NCI-H446 treated with DMSO at 0.1 percent for 48 hours (cell line): ENCODE measurements at places on chromosomes 5 and 9.

DNA sequence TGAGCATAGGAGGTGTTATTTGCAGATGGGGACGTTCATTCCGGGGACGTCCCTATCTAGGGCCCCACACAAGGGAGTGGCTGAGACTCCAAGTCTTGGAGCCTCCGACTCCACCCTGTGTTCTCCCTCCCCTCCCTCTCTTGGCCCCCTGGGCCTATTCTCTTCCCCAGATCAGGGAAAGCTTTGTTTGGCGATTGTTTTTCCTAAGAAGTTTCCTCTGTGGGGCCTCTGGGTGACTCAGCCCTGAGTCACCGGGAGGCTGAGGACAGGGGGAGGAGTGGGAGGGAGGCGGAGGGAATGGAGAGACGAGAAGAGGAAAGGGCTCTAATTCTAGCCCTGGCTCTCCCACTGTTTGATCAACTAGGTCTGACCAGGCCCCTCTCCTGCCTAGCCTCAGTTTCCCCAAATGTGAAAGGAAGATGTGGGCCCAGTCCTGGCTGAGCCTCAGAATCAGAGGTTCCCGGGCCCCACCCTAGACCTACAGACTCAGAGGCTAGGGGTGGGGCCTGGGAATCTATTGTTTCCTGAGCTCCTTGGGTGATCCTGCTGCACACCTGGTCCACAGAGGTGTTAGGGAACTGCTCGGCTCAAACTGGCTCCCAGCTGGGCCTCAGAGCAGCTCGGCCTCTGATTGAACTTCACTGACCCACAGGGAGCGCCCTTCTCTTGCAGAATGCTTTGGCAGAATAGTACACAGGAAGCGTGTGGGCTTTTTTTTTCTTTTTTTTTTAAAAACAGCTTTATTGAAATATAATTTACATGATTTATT lies 19.2 kb downstream of the GSN start:
- no peak for DNase-seq

DNA sequence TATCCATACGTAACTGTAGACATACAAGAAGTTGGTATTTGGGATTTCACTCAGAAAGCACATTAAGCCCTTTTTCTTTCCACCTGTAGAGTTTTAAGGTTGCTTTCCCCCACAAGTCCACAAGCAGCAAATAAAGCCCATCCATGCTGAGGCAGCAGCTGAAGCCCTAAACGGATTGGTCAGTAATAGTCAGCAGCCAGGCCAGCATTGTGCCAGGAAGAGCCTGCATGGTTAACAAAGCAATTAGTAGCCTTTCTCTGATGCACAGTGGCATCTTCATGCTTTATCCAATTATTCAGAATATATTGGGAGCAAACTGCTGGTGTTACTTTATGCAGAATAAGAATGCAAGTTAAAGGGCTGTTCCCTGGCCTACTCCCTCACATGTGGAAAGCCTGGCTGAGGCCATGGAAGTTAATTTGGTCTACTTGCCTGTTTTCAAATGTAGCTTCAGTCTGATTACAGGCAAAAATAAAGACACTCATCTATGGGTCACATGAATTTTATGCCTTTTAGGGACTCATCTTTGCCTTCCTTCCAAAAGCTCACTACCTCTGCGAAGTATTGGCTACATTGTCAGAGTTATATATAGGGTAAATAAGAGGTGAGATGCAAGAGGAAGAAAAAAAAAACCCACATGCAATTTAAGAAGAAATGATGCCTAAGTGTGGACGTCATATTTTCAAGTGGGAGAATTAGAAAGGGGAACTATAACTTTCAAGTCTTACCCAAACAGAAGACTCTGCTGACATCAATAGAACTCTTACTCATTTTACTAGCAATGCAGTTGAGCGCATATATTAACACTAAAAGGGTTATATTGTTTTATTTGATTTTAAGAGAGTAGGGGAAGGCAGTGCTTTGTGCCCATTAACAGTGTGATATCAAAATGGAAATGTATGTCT lies 15.9 kb downstream of the EBF1 start:
- DNase-seq = no peak

DNA sequence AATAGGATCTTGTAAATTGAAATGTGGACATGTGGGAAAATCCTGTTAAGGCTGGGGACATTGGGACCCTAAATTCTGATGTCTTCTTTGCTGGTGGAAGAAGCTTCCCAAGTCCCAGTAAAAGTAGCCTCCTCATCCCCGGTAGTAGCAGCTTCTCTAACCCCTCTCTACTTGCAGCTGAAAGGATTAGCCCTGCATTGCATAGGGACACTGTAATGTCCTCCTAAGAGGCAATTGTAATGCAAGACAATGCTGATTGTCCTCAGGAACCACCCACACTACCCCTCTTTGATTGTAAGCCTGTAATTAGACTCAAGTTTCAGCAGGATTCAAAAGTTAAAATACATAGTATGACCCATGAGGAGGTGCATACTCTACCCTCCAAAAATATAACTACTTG lies 1938.4 kb upstream of the C9orf72 start:
- no peak for DNase-seq

DNA sequence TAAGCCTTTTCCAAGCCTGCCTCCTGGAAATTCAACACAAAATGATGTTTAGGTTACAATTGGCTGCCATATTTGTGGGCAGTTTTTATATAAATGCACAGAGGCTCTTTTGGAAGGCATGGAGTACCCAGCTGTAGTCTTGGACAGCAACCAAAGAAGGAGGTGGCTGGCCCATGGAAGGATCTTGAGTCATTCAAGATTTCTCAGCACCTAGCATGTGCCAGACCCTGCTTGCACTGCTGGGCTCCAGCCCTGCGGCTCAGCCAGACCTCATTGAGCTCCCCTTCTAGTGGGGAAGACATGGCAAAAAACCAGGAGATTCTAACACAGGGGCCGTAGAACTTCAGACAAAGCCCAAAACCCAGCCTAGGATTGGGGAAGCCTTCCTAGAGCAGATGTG lies 22.1 kb downstream of the JADE2 start:
- peak; percentile 58 for DNase-seq

- DNase-seq = no peak
These were observed 71.9 kb downstream of the SFXN1 start for GRCh38 chr5:175550055-175550805.

GRCh38 chr5:57231607-57232006 lies 57.7 kb downstream of the GPBP1 start:
- no peak for DNase-seq

DNA sequence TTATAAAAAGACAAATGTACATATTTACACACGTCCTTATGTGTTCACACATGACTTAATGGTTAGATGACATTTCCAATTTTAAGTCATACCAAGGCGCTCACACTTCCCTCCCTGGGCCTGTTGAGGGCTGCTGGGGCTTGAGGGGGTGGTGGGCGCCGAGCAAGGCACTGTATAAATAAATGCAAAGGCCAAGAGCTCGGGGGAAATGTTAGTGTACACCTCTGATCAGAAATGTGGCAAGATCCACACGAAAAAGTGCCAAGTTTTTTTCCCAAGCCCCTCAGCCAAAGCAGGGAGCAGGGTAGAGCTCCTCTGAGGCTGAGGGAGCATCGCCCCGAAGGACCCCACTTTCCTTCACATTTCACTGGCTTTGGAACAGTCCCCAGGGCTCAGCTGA lies 7.5 kb downstream of the IRF1 start:
- no peak for DNase-seq

- no peak for DNase-seq
These were observed 168.3 kb upstream of the OTULINL start for GRCh38 chr5:14413331-14413750.

DNA sequence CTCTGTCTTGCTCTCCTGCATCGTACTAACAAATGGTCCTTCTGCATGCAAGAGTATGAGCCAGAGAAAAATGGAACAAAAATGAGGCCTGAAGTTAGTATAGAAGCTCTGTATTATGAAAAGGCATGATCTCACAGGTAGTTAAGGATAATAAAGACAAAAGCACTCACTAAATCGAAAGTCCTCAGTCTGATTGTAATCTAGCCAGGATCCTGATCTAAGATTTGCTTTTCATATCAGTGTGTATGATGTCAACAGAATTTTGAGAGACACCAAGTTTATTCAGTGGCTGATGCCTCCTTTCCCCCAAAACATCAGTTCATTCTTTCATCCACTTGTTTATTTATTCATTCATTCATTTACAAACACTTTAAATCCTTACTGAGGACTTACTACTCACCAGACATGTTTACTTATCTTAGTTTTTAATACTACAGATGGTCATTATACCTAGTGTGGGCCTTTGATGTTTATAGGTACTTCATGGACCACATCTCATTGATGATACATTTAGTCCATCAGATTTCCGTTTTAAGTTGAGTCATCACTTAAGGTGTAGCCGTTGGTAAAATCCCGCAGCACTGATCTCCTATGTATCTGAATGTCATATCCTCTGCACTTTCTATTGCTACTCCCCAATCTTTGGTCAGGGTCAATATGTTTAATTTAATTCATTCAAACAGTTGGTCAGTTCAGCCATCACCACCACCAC lies 105.2 kb upstream of the DHFR start:
- no peak for DNase-seq

DNA sequence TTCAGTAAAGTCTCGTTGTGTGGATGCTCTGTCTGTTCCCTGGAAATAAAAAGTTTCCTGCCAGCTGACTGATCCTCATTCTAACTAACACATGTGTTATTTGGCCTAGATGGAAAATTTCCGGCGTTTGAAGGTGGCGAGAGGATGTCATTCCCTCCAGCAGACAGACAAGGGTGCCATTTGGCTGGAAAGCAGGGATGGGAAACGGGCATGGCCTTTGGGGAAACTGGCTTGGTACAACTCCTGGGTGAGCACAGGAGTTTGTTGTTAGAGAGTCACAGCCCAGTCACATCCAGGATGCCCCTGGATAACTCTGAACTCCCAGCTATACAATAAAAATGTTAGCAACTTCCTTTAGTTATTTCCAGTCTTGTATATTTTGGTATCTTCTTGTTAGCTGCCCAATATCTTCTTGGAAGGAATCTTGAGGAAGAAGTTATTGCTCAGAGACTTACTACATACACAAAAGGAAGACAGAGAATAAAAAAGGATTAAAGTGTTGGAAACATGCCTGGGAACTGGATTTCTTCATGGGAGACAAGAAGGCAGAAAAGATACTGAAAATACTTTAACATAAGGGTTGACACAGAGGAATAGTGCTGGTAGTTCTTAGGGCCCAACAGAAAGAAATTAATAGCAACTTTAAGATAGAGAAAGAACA lies 41.9 kb downstream of the TEK start:
- DNase-seq = no peak

- peak; percentile 44 for DNase-seq
These were observed 34.5 kb downstream of the TSTD2 start for GRCh38 chr9:97598461-97599288.

- DNase-seq = no peak
These were observed 50.3 kb downstream of the GNAQ start for GRCh38 chr9:77981332-77981731.

- DNase-seq = no peak
These were observed 131.3 kb downstream of the DOCK2 start for GRCh38 chr5:169768416-169768815.

- DNase-seq = no peak
These were observed 789 bp downstream of the COL27A1 start for GRCh38 chr9:114155995-114156656.

GRCh38 chr5:134430001-134430569 lies 18.4 kb upstream of the CDKN2AIPNL start:
- no peak for DNase-seq

- DNase-seq = no peak
These were observed 57.7 kb upstream of the EGFL7 start for GRCh38 chr9:136604823-136605525.

GRCh38 chr5:82858151-82859025 lies 218.8 kb downstream of the TMEM167A start:
- DNase-seq = no peak

DNA sequence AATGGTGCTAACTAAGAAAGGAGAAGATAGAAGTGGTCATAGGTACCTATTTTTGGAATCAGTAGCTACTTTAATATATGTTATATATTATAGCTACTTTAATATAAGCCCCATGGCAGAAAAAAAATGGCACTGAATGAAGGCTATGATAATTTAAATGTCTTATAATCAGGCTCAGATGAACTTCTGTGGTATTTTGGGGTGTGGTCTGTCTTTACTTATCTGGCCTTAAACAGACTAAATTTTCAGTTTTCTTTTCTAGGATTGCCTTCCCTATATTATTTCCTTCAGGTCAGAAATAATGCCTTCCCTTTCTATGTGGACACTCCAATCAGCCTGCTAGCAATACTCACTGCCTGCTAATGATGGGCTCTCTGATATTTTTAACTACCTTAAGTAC lies 292.3 kb downstream of the SLF1 start:
- DNase-seq = no peak

DNA sequence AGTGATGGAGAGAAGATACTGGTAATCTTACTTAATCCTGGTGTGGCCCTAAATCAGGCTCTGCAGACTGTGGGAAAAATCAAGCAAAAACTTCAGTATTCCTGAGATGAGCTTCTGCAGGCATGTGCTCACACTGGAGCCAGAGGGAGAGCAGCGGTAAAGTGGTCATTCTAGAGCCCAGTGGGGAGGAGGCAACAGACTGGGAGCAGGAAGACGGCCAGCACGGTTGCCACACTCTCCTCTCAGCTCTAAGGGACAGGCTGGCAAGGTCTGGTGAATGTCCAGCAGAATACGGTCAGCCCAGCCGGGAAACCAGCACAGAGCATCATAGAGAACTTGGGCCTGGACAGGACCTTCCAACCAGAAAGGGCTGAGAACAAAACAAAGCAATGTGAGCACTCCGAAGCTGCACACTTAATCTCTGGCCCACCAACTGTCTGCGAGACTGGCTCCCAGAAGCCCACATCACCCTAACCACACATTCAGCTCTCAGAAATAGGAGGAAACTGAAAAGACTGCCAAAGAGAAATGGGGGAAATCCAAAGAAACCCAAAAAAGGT lies 30.3 kb downstream of the MED27 start:
- DNase-seq = no peak

- no peak for DNase-seq
These were observed 131.7 kb downstream of the ADAMTS16 start for GRCh38 chr5:5271786-5272321.

DNA sequence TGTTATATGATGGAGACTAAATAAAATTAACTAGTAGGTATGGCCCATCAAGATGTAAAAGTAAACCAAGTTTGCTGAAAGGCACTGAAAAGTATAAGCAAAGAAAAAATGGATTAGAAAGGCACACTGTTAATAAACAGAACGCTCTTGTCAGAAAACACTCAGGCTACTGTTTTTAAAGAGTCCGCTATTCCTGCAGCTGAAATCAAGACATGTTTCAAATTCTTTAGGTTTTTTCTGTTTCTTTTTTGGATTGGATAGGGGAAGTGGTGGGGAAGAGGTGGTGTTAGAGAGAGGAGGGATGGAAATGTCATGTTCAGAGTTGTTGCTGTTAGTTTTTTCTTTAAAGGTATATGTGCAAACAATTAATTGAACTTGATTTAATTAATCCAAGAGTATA lies 17.5 kb downstream of the OSTF1 start:
- no peak for DNase-seq
